ENCODE measurements at places on chromosomes 7 and 10.

- DNase-seq = peak; percentile 45
Observed at GRCh38 chr10:124403548-124403947, 15.2 kb downstream of the OAT start.

- no peak for DNase-seq
Observed at GRCh38 chr7:16993543-16993942, 111.8 kb upstream of the AGR3 start.

GRCh38 chr7:92909686-92910475, 73.5 kb upstream of the CDK6 start:
- DNase-seq = no peak

DNA sequence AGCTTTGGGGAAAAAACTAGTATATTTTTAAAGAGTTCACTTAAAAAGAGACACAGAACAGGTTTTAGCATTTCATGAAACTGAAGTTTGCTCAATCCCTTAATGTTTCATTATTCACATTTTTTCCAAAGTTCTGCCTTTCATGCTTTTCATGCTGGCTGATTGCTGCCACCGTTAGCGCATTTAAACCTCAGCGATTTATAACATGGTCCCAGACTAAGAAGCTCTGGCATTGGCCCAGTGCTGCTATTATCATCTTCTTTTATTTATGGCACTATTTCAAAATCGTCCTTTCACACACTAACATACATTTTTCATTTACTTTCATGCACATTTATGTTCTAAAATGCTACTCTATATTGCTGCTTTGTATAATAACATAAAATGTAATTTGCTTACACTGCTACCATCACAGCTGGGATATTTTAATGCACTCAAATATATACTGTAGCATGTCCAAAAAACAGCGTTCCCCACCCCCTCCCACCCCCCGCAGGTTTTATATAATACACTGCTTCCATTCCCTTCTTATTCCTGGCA, 141.9 kb downstream of the MPP7 start:
- DNase-seq = no peak

DNA sequence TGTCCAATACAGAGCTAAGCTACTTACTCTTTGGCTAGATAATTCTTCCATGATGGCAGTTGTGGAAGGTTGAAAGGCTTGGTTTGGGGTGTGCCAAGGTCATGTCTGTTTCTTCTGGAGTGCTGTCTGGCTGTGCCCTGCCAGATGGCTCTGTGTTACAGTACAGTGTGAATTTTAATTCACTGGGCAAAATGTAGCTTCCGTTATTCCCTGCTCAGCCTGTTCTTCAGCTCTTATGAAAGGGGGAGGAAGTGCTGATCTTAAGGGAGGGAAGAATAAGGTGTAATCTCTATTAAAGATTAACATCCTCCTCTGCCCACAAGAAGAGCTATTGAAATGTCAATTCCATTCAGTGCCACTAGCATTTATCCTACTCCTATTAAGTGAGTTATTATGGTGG, 52.2 kb downstream of the SND1 start:
- DNase-seq = no peak

DNA sequence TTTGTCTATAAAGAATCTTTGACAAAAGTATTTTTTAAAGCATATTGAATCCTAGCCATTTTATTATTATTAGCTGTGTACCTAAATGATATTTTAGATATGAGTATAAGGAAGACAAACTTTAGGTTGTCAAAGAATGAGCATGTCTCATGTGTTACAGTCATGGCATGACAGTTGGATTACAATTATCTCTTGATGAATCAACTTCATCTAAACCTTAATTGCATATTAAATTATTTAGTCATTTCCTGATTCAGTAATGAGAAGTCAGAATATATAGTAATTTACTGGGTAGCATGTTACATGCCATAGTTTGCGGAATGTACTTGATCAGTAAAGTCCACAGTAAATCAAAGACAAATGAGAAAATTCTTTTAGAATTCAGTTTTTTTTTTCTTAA, 59.2 kb downstream of the MAPK8 start:
- no peak for DNase-seq

DNA sequence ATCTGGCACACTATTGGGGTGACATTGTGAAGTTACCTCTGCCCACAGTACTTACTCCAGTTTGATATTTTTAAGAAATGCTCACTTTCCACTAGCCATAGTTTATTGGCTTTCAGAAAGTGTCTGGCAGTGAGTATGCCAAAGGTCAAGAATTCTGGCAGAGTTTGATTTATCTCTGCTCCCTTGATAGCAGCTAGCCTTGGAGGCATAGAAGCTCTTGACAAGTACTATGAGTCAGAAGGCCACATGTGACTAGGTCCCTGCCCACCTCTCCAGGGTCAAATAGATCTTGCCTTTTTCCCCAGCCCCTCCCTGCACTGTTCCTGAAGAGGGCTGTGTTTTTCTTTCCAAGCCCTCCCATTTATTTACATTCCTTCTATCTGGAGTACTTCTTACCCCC, 202.2 kb downstream of the AUTS2 start:
- no peak for DNase-seq

DNA sequence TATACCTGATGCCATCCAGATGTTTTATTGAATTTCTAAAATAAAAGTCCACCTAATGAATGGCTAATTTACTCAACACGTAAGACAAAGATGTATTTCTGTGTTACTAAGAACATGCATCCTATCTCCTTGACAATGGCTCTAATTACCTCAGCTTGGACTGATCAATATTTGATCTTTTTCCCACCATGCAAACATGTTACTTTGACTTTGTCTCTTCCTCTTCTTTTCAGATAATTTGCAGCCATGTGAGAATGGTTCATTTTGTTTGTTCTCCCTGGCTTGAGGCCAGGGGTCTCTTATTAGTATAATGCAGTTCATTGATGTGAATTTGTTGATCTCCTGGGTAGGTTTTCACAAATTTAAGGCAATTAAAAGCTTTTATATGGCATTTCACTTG, 302.1 kb downstream of the ADK start:
- DNase-seq = no peak

DNA sequence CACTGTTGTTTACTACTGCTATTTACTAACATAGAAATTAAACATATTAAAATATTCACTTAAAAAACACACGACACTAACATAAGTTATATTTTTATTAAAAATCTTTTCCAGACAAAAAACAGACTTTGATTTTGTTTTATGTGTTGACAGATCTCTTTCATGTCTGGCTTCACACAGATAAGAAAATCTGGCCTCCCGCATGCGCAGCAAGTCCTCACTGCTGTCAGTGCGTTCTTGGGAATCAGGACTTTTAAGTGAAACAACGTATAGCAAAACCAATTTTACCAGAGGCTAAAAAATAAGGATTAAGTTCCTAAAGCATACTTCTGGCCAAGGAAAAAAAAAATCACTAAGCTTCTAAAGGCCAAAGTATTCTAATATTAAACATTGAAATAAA, 1.2 kb upstream of the IDI1 start:
- no peak for DNase-seq

DNA sequence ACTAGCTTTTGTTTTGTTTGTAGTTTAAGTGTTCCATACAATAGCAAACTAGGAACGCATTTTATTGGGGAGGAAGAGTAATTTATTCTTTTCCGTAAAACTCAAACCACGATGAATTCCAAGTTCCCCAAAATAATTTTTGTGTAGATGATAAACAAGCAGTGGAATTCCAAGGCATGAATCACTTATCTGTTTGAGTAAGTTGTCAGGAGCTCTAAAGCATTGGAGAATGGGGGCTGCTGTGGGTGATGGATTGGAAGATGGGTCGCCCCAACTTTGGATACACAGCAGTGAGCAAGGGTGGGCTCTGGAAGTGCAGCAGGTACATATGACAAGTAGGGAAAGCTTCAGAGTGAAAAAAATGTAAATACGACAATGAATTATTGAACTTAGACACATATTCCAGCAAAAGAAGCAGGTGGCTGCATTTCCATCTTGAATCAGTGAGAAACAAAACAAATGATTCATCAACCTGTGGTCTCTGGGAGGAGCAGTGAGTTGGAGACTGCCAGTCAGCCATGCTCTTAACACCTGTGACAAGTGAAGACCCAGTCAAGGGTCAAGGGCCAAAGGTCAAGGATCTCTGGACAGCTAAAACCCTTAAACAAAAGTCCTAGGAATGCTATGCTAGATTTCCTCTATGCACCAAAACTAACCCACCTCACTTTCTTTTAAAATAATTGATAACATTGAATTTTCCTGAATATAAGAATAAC, 34.2 kb upstream of the ADRB1 start:
- DNase-seq = no peak

- no peak for DNase-seq
Observed at GRCh38 chr7:42832667-42833066, 79.2 kb downstream of the C7orf25 start.

GRCh38 chr10:133158756-133159610, 1.0 kb upstream of the KNDC1 start:
- no peak for DNase-seq

Data from skeletal muscle cell (primary cell).